ENCODE measurements at places on chromosomes 2 and 18.

DNA sequence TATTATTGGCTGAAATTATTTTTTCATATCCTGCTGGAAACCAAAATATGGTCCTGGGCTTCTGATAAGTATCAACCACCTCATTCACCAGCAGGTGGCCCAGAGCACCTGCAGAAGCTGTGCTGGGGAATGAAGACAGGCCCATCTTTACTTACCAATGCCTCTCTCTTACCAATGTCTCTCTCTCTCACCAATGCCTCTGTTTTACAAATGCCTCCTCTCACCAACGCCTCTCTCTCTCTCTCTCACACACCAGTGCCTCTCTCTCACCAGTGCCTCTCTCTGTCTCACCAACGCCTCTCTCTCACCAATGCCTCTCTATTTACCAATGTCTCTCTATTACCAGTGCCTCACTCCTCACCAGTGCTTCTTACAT lies 2.3 kb upstream of the MAL start:
- no peak for DNase-seq

GRCh38 chr18:212780-213179 lies 54.4 kb downstream of the USP14 start:
- no peak for DNase-seq

GRCh38 chr2:65608916-65609315 lies 176.5 kb upstream of the SPRED2 start:
- no peak for DNase-seq

DNA sequence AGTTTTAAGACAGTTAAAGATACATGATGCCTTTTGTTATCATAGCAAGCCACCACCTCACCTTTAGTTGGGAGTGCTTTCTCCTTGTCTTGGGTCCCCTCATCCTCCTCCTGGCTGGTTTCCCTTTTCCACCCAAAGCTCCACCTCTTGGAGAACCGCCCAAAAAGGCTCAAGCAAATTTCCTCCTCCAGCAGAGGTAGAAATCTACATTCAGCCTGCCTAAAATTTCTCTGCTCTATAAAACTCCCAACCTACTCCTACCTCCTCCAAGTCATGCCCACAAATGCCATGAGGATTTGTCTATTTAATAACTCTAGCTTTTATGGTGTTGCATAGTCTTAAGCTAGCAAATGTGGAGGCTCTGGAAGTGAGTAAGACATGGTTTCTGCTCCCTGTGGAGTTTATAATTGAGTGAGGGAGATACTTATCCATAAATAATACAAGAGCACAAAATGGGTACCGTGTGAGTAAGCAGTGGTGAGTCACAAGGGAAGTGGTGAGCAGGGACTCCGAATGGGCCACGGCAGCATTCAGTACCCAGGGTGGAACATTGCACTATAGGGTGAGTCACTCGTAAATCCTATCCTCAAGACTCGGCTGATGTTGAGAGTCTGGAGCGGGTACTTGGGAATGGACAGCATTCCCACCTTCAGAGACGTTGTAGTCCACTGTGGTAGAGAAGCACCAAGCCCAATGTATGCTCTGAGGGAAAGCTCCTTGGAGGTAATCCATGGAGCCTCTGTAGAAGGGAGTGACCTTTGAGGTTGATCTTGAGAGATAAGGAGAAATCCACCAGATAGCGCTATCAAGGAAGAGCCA lies 146.3 kb downstream of the RTN4 start:
- DNase-seq, result no peak

DNA sequence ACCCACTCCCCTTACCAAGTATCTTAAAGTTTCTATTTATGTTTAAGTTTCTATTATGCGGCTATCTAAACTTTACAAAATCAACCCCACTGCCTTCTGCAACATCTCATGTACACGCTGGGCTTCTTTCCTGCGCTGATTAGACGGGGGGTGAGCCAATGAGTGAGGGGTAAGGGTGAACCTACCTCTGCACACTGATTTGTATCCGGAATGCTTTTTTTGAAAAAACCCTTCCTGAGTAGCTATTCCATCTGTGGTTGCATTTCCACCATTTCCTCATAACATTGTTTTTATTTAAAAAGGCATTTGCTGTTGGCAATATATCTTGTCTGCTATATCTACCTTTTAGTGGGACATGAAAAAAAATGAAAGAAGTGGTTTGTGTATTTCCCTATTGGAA lies 6.3 kb downstream of the ALPG start:
- DNase-seq, result no peak

DNA sequence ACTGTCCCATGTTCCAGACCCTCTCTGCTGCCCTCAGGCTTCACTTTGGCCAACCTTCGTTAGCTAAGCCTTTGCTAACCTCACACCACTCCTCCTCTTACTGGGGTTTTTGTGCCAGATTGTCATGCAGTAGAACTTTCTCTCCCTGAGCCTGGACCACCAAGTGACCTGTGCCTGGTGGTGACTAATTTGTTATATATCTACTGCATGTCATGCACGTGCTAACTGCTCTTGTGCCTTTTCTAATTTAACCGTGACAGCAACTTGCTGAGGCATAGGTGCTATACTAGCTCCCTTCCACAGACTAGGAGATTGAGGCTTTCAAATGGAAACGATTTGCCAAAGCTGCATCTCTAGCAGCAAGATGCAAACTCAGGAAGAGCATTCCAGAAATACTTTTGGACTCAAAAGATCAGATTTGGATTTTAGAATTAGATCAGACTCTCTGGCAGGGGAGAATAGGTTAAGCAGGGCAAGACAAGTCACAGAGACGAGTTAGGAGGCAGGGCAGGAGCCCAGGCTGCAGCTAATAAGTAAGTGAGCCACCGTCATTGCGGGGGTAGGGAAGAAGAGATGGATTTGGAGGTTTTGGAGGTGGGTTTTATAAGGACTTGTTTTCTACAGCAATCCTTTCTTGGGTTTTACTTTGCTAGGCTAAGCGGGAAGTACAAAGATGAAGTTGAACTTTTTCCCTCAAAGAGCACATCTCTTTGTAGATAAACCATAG lies 1.8 kb downstream of the PPP1R7 start:
- DNase-seq, result no peak

DNA sequence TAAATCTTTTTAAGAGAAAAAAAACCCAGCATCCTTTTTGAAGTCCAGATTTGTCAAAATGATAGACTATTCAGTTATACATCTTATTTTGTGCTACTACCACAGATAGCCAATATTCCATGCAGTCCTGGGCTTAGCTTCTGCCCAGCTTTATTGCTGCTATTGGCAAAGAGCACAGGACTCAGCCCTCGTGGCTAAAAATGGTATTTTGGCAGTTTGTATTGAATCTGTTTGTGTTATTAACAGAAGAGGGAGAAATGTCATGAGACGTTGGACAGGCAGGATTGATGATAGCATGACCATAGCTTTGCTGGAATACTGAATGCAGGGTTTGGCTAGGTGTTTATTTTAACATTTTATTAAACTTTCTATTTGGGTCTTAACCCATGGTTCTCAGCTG lies 19.4 kb downstream of the ELAC1 start:
- no peak for DNase-seq

- DNase-seq, result no peak
Observed at GRCh38 chr2:63594660-63595059, 5.9 kb downstream of the MDH1 start.

DNA sequence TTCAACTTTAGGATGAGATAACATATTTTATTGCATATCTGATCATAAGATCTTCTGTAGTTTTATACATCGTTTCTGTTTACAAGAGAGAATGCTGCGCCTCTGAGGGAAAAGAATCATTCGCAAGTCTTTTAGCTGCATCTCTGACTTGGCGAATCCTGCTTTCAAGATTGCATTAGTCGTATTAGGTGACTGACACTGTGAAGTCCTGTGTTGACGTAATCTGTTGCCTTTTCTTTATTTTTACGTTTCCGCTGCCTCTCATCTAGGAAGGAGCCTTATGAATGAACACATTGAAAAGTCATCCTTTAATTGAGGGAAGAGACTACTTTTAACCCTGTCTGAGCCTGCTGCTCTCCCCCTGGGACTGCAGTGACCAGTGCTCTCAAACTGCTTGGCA lies 101.5 kb downstream of the LDLRAD4 start:
- DNase-seq, result no peak

DNA sequence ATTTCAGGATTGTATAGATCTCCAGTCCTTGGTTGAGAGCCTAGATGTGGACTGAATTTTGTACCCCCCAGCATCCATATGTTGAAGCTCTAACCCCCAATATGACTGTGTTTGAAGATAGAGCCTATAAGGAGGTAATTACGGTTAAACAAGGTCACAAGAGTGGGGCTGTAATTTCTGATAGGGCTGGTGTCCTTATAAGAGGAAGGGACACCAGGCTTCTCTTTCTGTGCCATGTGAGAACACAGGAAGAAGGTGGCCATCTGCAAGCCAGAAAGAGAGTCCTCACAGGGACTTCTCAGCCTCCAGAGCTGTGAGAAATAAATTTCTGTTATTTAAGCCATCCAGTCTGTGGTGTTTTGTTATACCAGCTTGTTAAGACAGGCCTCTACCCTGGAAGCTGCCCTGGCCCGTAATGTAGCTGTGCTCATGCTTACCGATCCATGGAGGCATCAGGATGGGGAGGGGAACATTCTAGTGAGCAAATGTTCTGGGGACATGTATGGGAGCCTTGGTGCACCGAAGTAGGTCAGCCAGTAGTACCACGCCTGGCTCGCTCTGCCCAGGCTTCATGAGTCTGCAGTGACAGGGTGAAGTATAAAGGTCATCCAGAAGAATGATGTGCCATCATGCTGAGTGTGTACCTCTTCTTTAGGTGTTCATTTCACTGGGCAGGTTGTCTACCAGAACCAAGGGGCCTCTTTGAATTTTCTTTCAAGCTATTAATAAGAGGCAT lies 16.1 kb downstream of the RASGRP3 start:
- no peak for DNase-seq

- DNase-seq, result no peak
Observed at GRCh38 chr2:188569431-188570165, 277.9 kb downstream of the GULP1 start.

GRCh38 chr2:96608469-96609455 lies 29.4 kb downstream of the KANSL3 start:
- no peak for DNase-seq

DNA sequence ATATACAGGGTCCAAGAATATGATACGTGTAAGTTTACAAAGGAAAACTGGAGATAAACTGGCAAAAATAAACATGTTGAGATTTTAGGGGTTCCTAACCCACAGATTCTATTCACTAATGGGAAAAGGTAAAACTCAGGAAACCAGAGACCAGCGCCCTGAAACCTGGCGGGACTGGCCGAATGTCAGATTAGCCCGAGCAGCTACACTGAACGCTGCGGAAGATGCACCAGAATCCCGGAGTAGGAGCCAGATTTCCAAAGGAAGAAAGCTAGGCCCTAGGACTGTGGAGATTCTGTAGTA lies 679 bp upstream of the WDR75 start:
- DNase-seq, result no peak

GRCh38 chr2:235287375-235287733 lies 206.5 kb upstream of the AGAP1 start:
- no peak for DNase-seq

DNA sequence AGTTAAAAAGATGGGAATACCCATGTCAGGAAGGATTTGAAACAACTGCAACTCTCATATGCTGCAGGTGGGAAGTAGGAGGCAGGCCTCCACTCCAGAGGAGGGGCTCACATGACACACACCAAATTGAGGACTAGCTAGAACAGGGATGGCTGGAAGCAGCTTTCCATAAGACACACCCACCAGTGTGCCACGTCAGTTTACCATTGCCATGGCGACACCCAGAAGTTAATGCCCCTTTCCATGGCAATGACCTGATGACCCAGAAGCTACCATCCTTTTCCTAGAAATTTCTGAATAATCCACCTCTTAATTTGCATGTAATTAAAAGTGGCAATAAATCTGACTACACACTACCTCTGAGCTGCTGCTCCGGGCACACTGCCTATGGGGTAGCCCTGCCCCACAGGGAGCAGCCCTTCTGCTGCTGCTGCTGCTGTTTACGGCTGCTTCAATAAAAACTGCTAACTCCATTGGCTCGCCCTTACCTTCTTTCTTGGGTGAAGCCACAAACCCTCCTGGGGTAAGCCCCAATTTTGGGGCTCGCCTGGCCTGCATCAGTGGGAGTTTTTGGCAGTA lies 89.4 kb downstream of the RRM2 start:
- DNase-seq, result no peak

DNA sequence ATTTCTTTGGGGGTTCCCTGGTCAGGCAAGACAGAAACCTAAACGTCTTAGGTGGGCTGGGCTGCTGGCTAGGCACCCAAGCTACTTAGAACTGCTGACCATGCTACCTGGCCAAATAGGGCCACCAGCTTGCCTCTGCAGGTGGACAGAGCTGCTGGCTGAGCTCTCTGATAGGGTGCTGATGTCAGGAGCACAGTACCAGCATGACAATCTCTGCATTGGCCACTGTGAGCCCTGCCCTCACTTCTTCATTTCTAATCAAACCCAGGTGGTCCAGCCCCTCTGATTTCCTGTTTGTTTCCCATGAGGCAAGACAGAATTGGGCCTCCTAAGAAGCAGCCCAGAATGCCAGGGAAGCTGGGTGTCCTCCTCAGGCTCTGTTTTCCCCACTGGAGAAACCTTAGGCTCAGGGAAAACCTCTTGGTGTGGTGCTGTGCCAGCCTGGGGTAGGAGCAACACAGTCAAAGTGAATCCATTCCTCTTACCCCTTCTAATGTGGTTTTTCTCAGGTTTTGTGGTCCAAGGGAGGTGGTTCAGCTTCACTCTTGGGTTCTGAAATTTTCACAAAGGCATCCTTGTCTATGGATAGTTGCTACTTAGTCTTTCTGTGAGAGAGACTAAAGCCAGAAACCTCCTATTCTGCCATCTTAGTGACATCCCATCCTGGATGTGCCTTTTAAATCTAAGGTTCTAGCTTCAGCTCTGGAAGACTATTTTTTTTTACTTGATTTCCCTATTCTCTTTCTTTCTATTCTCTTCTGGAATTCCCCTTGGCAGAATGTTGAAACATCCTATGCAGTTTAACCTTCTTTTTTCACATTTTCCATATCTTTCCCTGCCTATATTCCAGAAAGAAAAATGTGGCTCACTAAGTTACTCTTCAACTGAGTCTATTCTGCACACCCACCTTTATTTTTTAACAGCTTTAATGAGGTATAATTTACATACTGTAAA lies 15.2 kb downstream of the SP100 start:
- DNase-seq, result no peak

DNA sequence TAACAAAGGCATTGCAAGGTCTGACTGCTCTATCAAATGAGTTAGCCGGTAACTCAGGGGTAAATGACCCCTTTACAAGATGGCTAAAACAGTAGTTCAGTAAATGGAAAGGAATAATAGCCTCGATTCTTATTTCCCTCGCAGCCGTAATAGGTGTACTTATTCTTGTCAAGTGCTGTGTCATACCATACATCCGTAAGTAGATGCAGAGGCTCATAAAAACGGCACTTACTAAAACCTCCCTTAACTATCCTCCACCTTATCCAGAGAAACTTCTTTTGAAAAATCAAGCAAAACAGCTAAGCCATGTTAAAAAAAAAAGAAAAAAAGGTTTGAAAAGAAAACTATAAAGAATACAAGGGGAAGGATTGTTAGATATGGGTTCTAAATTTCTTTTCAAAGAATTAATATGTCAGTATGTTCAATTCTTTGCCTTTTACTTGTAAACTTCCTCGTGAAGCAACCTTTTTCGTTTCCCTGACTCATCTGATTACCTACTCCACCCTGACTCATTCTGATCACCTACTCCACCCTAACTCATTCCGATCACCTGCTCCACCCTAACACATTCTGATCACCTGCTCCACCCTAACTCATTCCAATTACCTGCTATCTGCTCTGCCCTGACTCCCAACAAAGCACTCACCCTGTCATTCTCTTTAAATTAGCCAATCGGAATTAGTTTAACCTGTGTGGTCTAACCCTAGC lies 127.5 kb downstream of the SPAG16 start:
- DNase-seq, result no peak

- DNase-seq, result no peak
Observed at GRCh38 chr2:211798868-211799267, 739.7 kb downstream of the ERBB4 start.

Data from HuH-7.5 (cell line).